ENCODE measurements at places on chromosomes 13 and 19.

GRCh38 chr13:86830046-86830445 is 841.1 kb upstream of the SLITRK5 start:
- DNase-seq = no peak

DNA sequence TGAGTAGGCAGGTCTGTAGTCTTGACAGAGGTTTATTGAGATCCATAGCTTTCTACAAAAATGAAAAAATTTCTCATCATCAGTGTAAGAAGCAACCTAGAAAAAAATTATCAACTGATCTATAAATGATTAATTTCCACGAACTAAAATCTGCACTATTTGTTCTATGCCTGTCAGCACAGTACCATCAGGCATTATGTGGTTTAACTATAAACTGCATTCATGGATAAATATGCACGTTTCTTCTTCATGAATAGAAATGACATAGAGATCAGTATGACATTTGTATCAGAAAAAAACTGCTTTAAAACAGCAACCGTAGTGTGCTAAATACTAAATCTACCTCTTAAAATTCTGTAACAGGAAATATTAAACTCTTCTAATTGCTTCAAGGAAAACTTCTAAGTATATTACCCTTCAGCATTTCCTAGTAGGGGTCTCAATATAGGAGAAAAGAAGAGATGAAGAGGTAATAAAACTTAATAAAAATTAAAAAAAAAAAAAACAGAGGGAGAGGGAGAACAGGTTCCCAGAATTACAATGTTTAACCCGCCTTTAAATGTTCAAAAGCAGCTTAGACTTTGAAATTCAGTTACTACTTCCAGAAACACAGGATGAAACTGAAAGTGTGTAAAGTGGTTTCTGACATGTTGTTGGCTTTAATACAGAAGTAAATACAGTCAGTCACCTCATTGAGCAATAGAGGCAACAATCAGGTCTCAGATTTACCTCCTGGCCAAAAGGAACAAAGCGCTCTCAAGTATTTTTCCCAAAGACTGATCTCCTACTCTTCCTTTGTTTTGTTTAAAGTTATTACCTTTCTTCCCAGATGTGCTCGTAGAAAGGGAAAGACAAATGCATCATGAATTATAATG is 144.4 kb downstream of the DIAPH3 start:
- no peak for DNase-seq

DNA sequence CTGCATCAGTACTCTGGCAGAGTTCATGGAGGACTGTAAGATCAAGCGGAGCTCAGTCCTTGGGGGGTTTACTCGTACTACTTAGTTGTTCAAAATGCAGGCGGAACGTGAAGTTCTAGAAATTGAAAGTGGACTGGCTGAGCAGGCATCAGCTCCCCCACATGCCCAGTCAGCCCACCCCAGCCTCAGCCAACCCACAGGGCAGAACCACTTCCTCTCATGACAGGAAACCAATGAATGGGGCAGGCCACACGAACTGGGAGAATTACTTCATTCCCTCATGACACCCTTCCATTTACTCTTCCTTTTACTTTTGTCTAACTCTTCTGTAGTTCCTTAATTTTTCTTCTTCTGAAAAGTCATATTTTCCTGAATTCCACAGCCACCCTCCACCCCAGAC is 71.9 kb downstream of the FLT1 start:
- no peak for DNase-seq

DNA sequence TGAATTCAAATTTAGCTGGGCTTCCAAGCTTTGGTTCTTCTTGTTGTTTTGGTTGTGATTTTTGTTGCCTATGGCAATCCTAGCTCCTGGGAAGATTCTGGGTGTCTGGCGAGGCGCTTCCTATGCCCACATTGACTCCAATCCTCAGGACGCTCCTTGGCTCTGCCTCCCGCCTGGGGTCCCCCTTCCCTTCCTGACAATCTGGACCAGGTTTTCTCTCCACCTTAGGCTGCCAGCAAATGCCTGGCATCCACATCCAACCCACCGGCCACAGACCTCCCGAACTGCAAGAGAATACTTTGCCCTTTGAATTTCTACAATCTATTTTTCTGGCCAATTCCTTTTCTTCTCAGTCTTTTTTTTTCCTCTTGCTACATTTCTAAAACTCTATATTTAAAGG is 186.9 kb upstream of the UBL3 start:
- no peak for DNase-seq

DNA sequence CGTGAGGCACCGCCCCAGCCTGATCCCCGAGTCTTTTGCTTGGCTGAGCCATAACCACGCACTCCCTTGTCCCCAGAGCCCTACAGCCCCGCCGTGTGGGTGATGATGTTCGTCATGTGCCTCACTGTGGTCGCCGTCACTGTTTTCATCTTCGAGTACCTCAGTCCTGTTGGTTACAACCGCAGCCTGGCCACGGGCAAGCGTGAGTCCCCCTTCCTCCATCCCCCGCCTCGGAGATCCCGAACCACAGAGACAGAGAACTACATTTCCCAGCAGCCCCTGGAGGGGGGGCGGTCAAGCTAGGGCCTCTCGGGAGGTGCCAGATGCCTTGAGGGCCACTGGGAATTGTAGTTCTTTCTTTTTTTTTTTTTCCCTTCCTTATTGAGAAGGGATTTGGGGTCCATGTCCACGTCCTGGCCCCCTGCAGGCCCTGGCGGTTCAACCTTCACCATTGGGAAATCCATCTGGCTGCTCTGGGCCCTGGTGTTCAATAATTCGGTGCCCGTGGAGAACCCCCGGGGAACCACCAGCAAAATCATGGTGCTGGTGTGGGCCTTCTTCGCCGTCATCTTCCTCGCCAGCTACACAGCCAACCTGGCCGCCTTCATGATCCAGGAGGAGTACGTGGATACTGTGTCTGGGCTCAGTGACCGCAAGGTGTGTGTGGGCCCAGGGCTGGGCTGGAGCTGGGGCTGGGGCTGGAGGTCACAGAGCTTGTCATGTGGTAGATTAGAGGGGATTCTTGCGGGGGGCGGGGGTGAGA is 25.9 kb downstream of the GRIN2D start:
- DNase-seq = no peak

GRCh38 chr13:77584106-77584505 is 48.6 kb downstream of the SCEL start:
- no peak for DNase-seq

DNA sequence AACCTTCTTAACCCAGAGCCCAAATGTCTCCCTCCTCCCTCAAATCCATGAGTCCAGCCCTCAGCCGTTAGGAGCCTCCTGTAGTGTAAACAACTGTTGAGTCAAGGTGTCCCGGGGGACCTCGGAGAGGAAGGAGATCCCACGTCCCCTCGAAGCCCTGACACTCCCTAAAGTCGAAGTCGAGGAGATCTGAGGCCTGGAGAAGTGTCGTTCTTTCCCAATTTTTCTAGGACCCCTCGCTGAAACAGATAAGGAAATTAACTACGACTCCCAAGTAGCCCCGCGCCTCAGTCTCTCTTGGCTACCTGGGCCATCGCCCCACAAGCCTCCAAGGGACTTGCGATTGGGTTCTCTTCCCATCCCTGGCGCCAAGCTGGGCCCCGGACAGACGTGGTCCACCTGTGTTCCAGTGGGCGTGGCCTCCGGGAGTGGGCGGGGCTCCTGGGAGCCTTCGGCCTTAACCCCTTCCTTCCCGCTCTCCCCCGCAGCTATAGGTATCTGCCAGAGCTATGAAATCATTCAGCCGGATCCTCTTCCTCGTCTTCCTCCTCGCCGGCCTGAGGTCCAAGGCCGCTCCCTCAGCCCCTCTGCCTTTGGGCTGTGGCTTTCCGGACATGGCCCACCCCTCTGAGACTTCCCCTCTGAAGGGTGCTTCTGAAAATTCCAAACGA is 869 bp downstream of the GFY start:
- no peak for DNase-seq

DNA sequence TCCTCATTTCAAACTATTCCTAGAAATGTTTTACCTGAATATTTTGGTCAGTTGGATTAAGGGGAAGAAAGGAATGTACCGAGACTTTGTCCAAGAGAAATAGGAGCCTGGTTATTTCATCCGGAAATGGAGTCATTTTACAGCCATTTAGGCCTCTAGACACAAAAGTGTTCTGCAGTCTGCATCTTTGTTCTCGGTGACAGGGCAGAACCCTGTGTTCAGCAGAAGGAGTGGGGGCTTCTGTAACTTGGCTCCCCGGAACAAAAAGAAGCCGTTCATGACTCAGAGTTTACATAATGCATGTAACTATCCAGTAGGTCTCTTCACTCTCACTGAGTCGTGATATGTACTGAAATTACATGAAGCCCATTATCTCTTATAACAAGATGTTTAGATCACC is 21.6 kb upstream of the FNDC3A start:
- DNase-seq = no peak

GRCh38 chr19:54432144-54432738 is 16.8 kb upstream of the LENG8 start:
- no peak for DNase-seq

DNA sequence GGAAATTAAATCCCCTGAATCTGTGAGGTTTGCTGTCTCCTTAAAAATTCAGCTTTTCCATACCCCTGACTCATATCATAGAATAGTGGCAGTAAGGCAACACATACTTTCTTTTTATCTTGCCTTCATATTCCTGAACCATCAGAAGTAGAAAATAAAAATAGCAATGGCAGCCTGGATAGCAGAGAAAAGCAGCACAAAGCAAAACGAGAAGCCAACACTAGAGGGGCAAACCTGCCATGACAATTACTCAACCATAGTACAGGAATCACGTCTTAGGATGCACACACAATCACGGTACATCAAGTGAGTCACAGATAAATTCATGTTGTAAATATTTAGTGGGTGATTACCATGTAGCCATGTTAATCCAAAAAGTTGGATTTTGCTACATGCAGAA is 343.0 kb downstream of the ITGBL1 start:
- DNase-seq = no peak

DNA sequence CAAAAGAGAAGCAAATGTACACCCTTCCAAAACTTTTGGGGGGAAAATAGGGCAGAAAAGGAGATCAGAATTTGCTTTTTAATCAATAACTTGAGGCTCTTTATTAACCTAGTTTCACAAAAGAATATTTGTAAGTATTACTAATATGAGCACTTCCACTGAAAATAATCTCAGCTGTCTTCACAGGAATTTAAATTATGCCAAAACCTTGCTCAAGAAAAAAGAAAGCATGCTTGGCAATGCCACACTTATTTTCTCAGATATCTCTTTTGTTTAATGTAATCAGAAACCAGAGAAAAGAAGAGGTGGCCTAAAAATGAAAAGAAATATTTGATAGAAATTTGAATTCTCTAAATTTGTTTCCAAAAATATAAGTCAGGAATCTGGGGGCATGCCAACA is 234.9 kb upstream of the GPC6 start:
- no peak for DNase-seq

DNA sequence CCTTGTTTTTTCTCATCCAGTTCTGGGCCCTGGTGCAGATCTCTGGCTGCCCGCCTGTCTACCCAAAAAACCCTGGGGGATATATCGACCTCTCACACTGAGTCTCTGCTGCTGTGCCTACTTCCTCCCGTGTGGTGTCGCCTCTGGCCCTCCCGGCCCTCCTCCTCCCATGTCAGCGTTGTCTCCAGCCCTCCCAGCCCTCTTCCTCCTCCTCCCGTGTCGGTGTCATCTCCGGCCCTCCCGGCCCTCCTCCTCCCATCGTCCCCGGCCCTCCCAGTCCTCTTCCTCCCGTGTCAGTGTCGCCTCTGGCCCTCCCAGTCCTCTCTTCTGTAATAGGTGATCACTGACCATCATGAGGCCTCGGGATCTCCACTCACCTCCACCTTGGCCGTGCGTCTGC is 81.8 kb downstream of the GPR12 start:
- no peak for DNase-seq

All from stimulated activated CD8-positive, alpha-beta memory T cell treated with anti-CD3 and anti-CD28 coated beads, Interleukin-4, amount 100 ng/mL, for 1 hour (primary cell).